A549 treated with Hydrocortisone at 1 μM for 4 hours (cell line): ENCODE measurements at places on chromosomes 5 and 9. TPM values are rescaled to one million over a fixed set of nuclear protein-coding genes. Genes with fewer than 3 reads are reported as not detected.

Gene GCNT1
- total RNA-seq: 2.1 to 4.8 TPM (median 4.0 TPM) in 5 replicates

Gene RRAGA
- total RNA-seq: 104 to 135 TPM (median 129 TPM) in 5 replicates

Gene BTNL3
- total RNA-seq: not detected in 5 replicates

Gene TMEM252
- total RNA-seq: not detected in 5 replicates

Gene ARID3C
- 0.21 to 0.25 TPM (median 0.22 TPM) in 5 replicates for total RNA-seq

Gene NUTM2G
- total RNA-seq: not detected in 5 replicates
